Lung microvascular endothelial cell (primary cell): ENCODE measurements at places on chromosomes 1 and 21. TPM values are rescaled to one million over a fixed set of nuclear protein-coding genes. Genes with fewer than 3 reads are reported as not detected.
A peak's percentile ranks its signal among the peaks of the same experiment; 100 is the strongest.

A3GALT2 gene
- not detected in 2 replicates for total RNA-seq

ZFYVE9 gene
- total RNA-seq: 23.5 and 36.7 TPM in 2 replicates

VANGL2 gene
- total RNA-seq: not detected in 2 replicates

FBXO2 gene
- total RNA-seq: 2.2 and 3.5 TPM in 2 replicates

CRYBG2 gene
- 0.44 TPM in 1 of 2 replicates, not detected in the other for total RNA-seq

SLC25A34 gene
- total RNA-seq: 0.22 and 0.60 TPM in 2 replicates

- no peak for DNase-seq
These were observed 176.6 kb downstream of the VPS13D start for GRCh38 chr1:12406211-12407021.

DNA sequence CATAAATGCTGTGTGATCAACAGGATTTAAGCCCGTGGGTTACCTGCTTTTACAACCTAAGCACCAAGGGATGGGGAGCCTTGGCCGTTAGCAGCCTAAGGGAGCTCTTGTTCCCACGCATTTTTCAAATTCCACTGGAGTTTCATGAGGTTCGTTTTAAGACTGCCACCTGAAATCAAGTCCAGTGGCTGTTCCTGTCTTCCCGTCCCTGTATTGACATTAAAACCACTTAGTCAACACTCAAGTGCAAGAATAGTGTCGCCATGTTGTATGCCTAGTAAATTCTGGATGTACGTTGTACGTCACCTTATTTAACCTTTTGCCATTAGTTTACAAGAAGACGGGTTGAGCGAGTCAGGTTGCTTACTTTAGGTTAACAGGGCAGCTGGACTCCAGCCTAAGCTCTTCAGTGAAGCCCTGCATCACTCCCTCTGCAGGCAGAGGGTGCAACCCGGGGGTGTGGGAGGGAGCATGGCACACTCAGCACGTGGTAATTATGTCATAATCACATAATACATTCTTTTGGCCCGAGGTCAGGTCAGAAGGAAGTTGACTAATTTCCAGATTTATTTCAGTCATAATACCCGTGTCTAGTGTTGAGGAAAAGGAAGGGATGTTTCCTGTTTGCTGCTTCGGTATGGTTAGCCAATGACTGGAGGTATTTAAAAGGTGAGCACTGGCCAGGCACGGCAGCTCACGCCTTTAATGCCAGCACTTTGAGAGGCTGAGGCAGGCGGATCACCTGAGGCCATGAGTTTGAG lies 42.5 kb downstream of the CNST start:
- DNase-seq: peak; percentile 98

DNA sequence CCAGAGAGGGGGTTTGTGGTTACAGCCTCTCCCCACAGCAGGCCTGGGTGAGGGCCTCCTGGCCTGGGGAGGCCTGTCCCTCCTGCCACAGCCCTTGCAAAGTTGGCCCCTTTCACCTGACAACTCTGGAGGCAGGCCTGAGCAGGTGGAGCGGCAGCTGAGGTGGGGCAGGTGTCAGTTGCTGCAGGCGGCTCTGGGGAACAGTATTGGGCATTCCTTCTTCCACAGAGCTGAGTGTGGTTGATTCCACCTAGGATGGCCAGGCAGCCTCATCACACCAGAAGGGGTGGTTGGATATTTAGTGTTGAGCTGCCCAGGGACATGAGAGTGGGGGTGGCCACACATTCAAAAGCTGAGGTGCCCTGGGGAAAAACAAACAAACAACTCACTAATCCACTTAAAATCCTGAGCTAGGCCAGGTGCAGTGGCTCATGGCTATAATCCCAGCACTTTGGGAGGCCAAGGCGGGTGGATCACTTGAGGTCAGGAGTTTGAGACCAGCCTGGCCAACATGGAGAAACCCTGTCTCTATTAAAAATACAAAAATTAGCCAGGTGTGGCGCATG lies 31.1 kb downstream of the PIGP start:
- DNase-seq: no peak

GRCh38 chr1:94951509-94952208 lies 24.7 kb upstream of the CNN3 start:
- no peak for DNase-seq
